ENCODE measurements at places on chromosomes 2 and 18.

- no peak overlapping the region for H3K4me3 ChIP-seq
- H3K27me3 ChIP-seq: peaks cover 12% of the 10 kb centered on the region
- H3K36me3 ChIP-seq: peaks cover 13% of the 10 kb centered on the region
- DNase-seq: no peak
Measured at GRCh38 chr18:72871091-72871490, 3.3 kb upstream of the NETO1 start.

GRCh38 chr2:43032213-43033015 lies 194.0 kb downstream of the ZFP36L2 start:
- H3K27me3 ChIP-seq: no peaks in the 10 kb centered on the region
- no peaks in the 10 kb centered on the region for H3K36me3 ChIP-seq
- no peak overlapping the region for H3K4me3 ChIP-seq
- no peaks in the 10 kb centered on the region for H3K4me1 ChIP-seq
- no peak for DNase-seq

DNA sequence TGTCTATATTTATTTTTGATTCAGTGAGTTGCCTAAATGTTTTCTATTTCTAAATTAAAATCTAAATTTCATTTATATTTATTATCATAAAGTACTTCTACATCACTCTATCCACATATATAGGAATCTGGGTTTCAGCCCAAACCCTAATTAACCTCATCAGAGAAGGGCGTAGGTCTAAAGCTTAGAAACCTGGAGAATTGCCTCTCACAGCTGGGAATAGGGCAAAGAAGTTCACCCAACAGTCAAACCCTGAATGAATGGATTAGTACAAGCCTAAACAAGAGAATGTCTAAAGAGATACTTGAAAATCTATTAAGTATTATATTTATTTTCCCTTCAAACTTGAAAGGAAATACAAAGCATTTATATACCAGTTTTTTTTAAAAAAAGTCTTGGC lies 26.2 kb downstream of the TFPI start:
- no peaks in the 10 kb centered on the region for H3K27me3 ChIP-seq
- DNase-seq: no peak
- H3K27ac ChIP-seq: no peak overlapping the region
- H3K4me3 ChIP-seq: no peak overlapping the region
- H3K36me3 ChIP-seq: no peaks in the 10 kb centered on the region

- H3K4me3 ChIP-seq: no peak overlapping the region
- H3K36me3 ChIP-seq: peaks cover 18% of the 10 kb centered on the region
- H3K27me3 ChIP-seq: no peaks in the 10 kb centered on the region
- no peak overlapping the region for H3K27ac ChIP-seq
- no peak for DNase-seq
Measured at GRCh38 chr2:197108758-197109157, 182.3 kb upstream of the PGAP1 start.

DNA sequence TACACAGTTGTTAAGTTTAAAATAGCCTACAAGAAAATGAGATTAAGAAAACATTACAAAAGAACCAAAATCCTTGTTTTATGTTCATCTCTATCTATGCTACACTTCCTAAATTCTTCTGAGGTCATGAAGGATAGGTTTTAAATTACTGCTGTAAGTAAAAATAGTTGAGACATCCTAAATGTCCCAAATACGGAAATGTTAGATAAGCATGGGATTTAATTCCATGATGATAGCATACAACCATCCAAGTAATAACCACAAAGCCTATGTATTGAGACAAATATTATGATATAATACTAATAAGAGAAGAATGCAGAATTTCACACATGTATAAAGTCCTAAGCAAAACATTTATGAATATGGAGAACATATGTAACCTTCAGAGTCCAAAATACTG lies 34.1 kb downstream of the PIEZO2 start:
- H3K4me1 ChIP-seq: no peaks in the 10 kb centered on the region
- H3K36me3 ChIP-seq: no peaks in the 10 kb centered on the region
- H3K27ac ChIP-seq: no peak overlapping the region
- no peaks in the 10 kb centered on the region for H3K27me3 ChIP-seq
- H3K4me3 ChIP-seq: no peak overlapping the region
